ENCODE measurements at places on chromosomes 11 and 22. TPM values are rescaled to one million over a fixed set of nuclear protein-coding genes. Genes with fewer than 3 reads are reported as not detected.

- DNase-seq, result no peak
Measured at GRCh38 chr11:94245121-94245520, 59.3 kb upstream of the IZUMO1R start.

DNA sequence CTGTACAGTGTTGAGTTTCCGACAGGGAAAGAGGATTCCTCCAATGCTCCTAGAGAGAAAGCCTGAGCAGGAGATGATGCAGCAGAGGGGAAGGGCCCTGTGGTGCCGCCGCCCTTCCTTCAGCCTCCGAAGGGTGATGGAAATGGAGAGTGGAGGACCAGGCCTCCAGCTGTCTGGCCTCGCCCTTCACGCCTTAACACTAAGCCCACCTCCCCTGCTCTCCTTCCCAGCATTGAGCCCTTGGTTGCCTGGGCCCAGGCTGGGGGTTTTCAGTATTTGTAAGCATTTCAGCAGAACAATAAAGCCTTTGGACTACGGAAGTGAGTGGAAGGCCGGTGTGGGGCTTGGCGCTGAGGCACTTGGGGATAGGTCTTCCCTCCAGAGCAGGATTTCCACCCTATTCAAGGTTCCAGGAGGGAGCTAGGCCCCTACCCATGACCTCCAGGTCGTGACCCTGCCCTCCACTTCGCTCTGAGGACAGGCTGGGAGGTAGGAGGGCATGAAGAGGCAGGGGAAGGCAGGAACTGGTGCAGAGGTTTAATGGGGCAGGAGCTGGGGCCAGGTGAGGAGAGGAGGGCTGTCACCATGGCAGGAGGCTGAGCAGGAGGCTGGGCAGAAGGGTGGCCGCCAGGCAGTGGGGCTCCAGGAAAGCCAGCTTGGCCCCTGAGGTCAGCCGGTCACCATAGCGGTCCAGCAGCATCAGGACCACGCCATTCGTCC, 21.6 kb downstream of the TREH start:
- no peak for DNase-seq

DNA sequence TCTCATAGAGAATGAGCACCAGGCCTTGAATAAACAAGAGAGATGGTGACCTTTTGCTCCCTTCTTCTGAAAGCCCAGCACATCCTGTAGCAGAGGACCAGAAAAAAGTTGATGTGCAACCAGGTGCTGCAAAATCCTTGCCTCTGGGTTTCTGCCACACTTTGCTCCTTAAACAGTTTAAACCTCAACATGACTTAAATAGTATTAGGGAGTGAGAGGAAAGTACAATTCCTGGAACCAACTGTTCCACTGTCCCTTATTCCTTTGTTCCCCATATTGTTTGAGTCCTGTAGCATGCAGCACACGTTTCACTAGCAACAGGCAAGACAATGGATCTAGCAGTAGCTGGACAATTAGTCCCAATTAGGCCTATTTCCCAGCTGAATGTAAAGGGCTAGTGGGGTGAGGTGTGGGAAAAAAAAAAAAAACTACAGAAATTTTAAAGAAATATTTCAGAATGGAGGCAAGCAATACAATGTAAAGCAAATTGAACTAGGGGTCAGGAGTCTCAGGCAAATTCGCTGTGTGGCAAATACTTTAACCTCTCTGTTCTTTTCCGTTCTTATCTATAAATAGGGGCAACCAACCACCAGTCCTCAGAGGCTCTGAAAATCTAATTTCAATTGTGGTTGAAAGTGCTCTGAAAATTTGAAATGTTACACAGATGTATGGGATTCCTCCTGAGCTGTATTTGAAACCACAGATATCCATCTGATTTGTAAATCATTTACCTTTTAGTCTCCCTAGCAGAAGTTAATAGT, 6.6 kb downstream of the MPPED2 start:
- DNase-seq, result no peak

- no peak for DNase-seq
Measured at GRCh38 chr22:17789379-17790200, 15.3 kb upstream of the BID start.

PGA3 gene
- total RNA-seq, result not detected

- DNase-seq, result no peak
Measured at GRCh38 chr11:89612096-89612495, 98.0 kb upstream of the TRIM77 start.

CCDC89 gene
- 0.46 TPM for total RNA-seq

DNA sequence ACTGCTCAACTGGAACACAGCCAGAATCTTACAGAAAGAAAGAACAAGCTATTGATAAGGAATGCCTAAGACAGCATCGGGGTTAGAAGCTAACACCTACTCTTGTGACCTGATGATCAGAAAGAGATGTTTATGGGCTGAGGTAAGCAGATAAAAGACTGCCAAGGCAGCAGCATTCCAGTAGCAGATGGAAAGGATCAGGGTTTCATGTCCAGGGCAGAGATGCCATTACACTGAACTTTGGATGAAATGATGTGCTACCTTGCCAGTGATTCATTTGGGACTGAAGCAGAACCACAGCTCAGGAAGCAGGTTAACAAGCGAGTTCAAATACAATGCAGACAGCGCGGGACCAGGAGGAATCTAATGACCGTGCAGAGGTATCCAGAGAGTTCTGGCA, 27.1 kb upstream of the APOA1 start:
- DNase-seq, result no peak

ARHGAP42 gene
- total RNA-seq, result 8.7 TPM

TNNI2 gene
- 15.4 TPM for total RNA-seq

CDKN1C gene
- 23.4 TPM for total RNA-seq

- DNase-seq, result no peak
Measured at GRCh38 chr11:12402025-12402424, 24.7 kb downstream of the PARVA start.

DNA sequence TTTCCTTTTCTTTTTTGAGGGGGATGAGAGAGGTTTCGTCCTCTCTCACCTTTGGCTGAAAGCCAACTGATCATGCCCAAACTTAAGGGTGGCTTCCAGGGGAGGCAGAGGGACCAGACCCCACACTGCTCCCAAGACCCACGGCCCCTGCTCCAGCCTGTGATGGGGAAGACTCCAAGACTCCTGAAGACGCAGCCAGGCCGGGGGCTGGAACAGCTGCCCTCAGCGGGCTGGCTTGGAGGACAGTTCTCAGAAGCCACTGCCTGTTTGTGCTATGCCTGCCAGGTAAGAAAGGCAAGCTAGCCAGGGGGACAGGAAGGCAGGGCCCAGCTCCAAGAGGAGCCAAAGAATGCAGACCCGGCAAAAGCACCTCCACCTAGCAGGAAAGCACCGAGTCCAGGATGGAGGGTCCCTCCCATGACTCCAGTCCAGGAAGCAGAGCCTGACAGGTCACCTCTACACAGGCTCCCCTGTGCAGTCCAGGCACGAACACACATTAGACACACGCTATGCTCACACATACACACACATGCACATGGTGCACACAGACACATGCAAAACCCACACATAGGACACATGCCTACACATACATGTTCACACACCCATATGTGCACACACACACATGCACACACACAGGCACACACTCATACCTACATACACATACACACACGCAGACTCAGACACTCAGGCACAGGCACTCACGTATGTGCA, 31.3 kb downstream of the GNB1L start:
- DNase-seq, result peak; percentile 19

DNHD1 gene
- 17.8 TPM for total RNA-seq

CRYBA4 gene
- not detected for total RNA-seq

DNA sequence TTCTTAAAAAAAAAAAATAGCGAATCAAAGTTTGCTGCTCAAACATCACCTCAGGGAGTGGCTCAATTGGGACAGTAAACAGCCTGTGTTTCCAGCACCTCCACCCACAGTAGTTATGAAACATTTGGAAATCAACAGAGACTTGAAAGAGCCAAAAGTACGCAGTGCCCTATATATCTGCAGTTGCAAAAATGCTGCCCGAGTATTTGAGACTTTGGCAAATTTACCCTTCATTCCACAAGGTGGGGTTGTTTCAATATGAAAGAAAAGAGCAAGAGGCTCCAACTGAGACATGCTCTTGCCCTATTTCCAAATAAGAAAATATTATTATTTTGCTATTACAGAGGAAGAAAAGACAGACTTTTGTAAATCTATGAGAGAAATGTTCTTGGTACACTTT, 851.1 kb upstream of the RAG2 start:
- DNase-seq, result no peak

- no peak for DNase-seq
Measured at GRCh38 chr11:78336877-78337553, 80.6 kb downstream of the GAB2 start.

TIGD3 gene
- 0.51 TPM for total RNA-seq

GRCh38 chr11:70090961-70091381, 12.9 kb downstream of the ANO1 start:
- no peak for DNase-seq

TRPM5 gene
- not detected for total RNA-seq

- no peak for DNase-seq
Measured at GRCh38 chr11:130313383-130314183, 1.1 kb downstream of the ZBTB44 start.

CCDC188 gene
- 0.46 TPM for total RNA-seq

DNA sequence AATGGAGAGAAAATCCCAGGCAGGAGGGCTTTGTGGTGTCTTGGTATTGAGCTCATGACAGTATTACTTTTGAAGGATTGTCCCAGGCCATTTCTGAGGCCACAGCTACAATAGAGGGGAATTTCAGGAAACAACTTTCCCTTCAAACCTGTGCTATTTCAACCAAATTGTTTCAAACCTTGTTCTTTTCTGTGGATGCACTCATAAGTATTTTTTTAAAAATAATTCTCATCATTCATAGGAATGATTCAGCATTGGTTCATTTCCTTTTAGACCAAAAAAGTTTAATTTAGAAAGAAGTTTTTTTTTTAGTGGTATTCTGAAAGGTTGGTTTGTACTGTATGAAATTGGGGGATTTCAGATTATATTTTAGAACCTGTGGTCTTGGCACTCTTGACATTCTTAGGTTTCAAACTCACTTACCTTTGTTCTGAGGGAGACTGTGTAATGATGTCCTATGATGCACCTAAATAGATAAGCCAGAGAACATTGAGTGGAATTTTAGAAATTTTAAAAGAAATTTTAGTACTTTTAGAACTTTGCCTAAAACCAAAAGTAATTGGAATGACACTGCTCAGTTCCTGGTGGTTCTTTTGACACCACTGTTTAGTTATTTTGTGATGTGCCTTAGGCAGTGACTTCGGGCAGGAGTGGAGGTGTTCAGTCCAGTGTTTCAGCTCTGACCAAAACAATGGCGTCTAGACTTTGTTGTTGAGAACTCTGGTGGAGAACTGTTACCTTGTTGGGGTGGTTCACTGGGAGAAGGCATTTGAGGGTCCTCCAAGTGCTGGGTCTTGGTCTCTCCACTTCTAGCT, 12.2 kb downstream of the TEAD1 start:
- no peak for DNase-seq

CST6 gene
- total RNA-seq, result 33.2 TPM

DNA sequence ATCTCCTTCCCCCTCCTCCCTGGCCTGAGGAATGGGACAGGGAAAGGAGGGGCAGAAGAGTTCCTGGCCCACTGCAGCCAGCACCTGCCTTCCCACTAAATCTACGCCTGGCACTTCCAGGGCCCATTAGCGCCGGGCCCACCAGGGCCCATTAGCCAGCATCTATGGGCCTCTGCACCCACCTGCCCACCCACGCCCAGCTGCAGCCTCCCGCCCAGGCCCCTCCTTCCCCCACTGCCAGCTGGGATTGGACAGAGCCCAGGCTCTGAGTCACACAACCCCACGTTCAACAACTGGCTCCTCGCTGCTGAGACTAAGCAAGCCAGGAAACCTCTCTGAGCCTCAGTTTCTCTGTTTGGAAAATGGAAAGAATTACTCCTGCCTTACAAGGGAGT, 48.7 kb downstream of the CYTH4 start:
- DNase-seq, result no peak

C11orf65 gene
- total RNA-seq, result 0.46 TPM

GRCh38 chr11:115611343-115611742, 107.1 kb upstream of the CADM1 start:
- no peak for DNase-seq

DNA sequence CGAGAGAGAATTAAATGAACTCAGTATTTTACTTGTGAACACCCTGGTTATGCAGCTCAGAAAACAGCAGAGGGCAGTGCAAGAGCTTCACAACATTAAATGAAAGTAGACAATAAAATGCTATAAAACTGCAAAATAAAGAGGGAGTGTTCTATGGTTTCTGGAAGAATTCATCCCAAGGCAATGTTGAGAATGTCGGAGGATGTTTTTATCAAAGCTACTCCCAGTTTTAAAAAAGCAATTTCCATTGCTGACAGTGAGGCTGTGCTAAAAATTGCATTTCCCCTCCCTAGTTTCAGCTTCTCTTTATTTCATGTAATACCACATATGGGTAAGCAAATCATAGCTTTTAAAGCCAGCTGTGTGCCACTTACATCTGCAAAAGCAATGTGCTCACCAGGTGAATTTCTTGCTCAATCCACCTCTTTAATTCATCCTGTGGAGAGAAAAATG, 296.8 kb downstream of the RAB38 start:
- no peak for DNase-seq

- peak; percentile 85 for DNase-seq
Measured at GRCh38 chr22:50563413-50564160, 868 bp upstream of the SYCE3 start.

DNA sequence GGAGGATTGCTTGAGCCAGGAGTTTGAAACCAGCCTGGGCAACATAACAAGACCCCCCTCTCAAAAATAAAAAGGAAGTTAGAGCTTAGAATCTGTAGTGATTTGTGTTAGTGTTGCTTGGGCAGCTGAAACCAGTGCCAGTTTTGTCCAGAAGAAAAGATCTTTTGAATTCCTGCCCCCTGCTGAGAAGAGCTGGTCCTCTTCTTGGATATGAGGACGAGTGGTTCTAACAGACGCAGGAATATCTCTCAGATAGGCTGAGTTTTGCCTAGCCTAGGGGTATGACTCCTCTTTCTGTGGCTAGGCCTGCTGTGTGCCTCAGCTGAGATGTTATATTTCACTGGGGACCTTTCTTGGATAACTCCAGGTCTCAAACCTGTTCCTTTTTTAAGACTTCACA, 102.8 kb downstream of the STIM1 start:
- no peak for DNase-seq

- no peak for DNase-seq
Measured at GRCh38 chr22:41664951-41665350, 23.7 kb downstream of the SNU13 start.

SMIM38 gene
- not detected for total RNA-seq

- DNase-seq, result no peak
Measured at GRCh38 chr22:35317680-35318290, 18.1 kb downstream of the TOM1 start.
